ENCODE measurements at places on chromosomes 16 and 17. TPM values are rescaled to one million over a fixed set of nuclear protein-coding genes. Genes with fewer than 3 reads are reported as not detected.

Gene HSF4
- total RNA-seq: 4.5 TPM

Gene RNF135
- 10.0 TPM for total RNA-seq

Gene TBC1D3D
- not detected for total RNA-seq

Gene SGCA
- 2.4 TPM for total RNA-seq

Gene MRM3
- total RNA-seq: 15.4 TPM

Data from hair follicle dermal papilla cell (primary cell).